Non-pigmented ciliary epithelial cell (primary cell): ENCODE measurements at places on chromosomes 4 and X.

DNA sequence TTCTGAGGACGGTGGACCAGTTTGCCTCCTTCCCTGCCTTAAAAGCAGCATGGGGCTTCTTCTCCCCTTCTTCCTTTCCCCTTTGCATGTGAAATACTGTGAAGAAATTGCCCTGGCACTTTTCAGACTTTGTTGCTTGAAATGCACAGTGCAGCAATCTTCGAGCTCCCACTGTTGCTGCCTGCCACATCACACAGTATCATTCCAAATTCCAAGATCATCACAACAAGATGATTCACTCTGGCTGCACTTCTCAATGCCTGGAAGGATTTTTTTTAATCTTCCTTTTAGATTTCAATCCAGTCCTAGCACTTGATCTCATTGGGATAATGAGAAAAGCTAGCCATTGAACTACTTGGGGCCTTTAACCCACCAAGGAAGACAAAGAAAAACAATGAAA is 255.3 kb downstream of the RAPGEF2 start:
- DNase-seq = peak; percentile 49

GRCh38 chr4:184203300-184203699 is 14.4 kb downstream of the ENPP6 start:
- DNase-seq = no peak

GRCh38 chrX:5397409-5397808 is 831.3 kb downstream of the NLGN4X start:
- DNase-seq = no peak

GRCh38 chr4:6560416-6561172 is 14.4 kb upstream of the MAN2B2 start:
- peak; percentile 30 for DNase-seq

- no peak for DNase-seq
These were observed 216.4 kb upstream of the RASGEF1B start for GRCh38 chr4:81688085-81688484.

DNA sequence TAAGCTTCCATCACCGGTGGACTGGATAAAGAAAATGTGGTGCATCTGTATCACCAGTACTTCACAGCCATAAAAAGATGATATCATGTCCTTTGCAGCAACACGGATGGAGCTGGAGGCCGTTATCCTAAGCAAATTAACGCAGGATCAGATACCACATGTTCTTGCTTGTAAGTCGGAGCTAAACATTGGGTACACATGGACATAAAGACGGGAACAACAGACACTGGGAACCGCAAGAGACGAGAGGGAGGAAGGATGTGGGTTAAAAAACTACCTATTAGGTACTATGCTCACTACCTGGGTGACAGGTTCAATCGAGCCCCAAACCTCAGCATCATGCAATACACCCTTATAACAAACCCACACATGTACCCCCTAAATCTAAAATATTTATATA is 16.3 kb upstream of the IDS start:
- no peak for DNase-seq

GRCh38 chr4:147899512-147899911 is 167.6 kb downstream of the ARHGAP10 start:
- DNase-seq = no peak

DNA sequence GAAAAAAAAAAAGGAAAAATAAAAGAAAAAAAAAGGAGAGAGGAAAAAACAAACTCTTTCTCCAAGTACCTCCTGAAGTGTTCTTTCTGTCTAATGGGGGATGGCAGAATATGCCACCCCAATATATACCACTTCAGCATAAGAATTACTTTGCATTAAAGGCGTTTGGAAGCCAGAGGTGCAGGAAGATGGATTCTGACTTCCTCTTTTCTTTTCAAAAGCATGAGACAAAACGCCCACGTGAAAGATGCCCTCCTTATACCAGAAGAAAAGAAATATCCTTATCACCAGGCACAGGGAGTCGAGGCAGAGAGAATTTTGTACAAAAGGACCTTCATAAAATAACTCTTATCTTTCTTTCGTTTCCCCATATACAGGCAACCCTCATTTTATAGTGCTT is 40.9 kb downstream of the COX18 start:
- DNase-seq = no peak

- DNase-seq = no peak
These were observed 634.8 kb upstream of the MAGEB2 start for GRCh38 chrX:29580560-29580959.

- no peak for DNase-seq
These were observed 26.6 kb downstream of the ZRSR2 start for GRCh38 chrX:15816886-15817285.

- no peak for DNase-seq
These were observed 106.7 kb downstream of the KIT start for GRCh38 chr4:54764476-54764875.

GRCh38 chrX:9134366-9134765 is 100.4 kb upstream of the FAM9B start:
- DNase-seq = no peak

DNA sequence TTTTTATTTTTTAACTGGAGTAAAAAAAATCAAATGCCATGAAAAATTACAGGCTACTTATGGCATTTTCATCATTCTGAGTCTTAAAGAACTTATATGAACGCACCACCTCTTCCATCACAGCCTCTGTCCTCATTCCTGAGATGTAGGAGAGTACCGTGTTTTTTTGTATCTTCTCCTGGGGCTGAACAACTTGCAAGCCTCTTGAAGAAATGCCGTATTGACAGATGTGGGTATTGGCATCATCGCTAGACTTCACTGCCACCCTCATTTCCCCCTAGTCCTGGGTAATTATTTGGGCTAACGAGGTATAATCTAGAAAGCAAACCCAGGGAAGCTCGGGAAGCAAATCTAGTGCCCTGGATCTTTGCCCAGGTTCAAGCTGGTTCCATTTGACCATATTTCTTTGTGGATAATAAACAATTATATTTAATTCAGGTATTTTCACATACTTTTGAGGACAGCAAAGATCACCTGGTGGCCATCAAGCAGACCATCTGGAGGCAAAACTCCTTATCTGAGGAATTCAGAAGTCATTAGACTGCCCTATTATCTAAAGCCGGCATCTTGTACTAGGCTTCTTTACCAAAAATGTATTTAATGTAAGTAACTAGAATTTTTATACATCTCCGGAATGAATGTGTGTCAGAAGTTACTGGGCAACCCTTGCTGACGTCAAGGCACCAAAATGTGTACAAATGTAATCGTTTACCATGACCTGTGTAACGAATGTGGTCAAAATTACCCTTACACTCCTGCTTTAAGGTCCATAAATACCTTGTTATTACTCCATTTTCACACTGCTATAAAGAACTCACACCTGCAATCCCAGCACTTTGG is 55.9 kb upstream of the WDR19 start:
- no peak for DNase-seq

- DNase-seq = no peak
These were observed 2005.1 kb upstream of the AGA start for GRCh38 chr4:179447308-179447707.

- DNase-seq = peak; percentile 37
These were observed 47.0 kb upstream of the SCOC start for GRCh38 chr4:140326395-140326993.

GRCh38 chrX:45324941-45325340 is 124.3 kb upstream of the DIPK2B start:
- peak; percentile 55 for DNase-seq

GRCh38 chr4:52713456-52713937 is 37.7 kb downstream of the ERVMER34-1 start:
- DNase-seq = no peak

DNA sequence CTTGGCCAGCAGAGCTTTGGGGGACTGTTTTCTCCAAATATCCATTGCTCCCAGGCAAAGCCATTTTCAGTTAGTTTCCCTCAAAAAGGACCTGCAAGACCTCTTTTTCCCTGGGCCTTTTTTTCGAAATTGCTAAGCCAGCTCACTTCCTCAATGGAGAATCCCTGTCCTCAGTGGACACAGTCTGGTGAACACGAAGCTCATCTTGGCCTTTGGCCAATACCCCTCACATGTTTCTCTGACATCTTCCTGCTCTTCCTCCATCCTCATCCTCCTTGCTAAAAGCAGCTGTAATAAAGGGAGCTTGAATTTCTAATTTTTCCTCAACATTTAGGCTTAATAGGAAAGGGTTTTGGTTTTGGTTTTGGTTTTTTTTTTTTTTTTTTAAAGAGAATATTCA is 17.6 kb upstream of the PRPS1 start:
- no peak for DNase-seq

- no peak for DNase-seq
These were observed 230.2 kb upstream of the AGTR2 start for GRCh38 chrX:115940348-115940747.

DNA sequence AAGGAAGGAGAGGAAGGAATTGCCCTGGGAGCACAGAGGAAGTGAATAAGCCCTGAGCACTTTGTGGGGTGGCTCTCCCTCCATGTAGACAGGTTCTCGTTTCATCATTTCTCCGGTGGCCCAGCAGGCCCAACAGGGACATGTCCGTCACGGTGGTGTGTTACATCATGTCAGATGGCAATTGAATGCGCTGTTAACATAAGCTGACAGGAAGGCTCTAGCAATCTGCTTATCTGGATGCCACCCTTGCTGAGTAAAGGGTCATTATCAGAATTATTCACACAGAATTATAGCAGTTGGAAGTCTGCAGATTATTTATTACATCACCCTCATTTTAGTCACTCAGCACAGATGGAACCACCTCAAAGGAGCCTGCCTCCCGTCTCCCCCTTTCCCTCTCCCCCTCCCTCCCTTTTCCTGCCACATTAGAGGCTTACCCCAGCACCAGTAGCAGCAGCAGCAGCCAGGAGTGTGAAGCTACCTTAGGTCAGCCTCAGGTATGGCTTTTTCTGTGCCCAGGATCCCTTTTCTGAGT is 124.3 kb upstream of the TRIM2 start:
- DNase-seq = no peak

- no peak for DNase-seq
These were observed at the start of gene TBC1D1 for GRCh38 chr4:37890801-37891259. TBC1D1 (plus strand) TSS chr4:37891084; CDS start chr4:37902096, 11,012 bp downstream.

GRCh38 chr4:12050357-12050756 is 621.7 kb upstream of the HS3ST1 start:
- DNase-seq = no peak

- no peak for DNase-seq
These were observed 136.4 kb upstream of the GUCY1A1 start for GRCh38 chr4:155530290-155530689.

- no peak for DNase-seq
These were observed 515.7 kb downstream of the SMARCA1 start for GRCh38 chrX:129007631-129008030.

- DNase-seq = no peak
These were observed 826.6 kb upstream of the SLIT2 start for GRCh38 chr4:19425146-19425545.

DNA sequence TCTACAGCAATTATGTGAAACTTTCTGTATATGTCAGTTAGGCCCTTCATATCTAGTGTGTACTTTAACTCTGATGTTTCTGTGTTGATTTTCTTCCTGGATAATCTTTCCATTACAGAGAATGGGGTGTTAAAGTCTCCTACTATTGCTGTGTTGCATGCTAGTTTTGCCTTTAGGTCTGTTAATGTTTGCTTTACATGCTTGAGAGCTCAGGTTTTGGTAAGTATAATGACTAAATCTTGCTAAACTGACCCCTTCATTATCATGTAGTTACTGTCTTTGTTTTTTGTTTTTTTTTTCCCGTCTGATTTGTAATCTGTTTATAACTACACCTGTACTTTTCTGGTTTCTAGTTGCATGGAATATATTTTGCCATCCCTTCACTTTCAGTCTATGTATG is 63.6 kb upstream of the UGT2B15 start:
- DNase-seq = no peak

- peak; percentile 76 for DNase-seq
These were observed 12.2 kb upstream of the CENPU start for GRCh38 chr4:184745831-184746795.

- DNase-seq = no peak
These were observed 9.4 kb downstream of the NUDT6 start for GRCh38 chr4:122912810-122913575.

DNA sequence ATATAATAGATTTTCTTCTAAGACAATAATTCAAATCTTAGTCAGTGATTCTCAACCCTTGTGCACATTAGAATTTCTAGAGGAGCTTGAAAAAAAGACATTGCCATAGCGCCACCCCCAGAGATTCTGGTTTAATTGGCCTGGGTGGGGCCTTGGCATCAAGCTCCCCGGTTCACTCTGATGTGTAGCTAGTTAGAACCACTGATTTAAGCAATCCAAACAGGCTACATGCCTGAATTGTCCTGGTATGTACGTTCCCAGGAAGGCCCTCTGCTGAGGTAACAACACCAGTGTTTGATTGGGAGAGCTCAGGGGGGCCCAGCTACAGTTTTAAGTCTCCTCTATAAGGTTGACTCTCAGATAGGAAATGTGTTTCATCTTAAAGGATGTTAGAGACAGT is 1.3 kb upstream of the ATP10D start:
- DNase-seq = no peak

DNA sequence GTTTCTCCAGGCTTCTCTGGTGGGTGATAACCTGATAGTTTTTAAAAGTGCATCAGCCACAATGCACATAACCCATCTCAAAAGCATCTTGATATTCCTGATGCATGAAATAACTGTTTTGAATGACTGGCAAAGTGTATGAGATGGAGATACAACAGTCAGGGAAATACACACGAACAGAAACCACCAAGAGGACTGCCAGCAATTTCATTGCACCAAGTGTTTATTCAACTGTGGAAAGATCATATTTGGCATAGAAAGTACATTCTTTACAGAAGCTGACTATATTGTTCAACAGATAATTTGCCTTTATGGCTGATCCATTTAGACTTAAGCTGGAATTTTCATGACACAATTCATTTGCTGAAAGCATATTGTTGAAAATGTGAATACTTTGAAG is 139.5 kb downstream of the SLIT2 start:
- DNase-seq = no peak

DNA sequence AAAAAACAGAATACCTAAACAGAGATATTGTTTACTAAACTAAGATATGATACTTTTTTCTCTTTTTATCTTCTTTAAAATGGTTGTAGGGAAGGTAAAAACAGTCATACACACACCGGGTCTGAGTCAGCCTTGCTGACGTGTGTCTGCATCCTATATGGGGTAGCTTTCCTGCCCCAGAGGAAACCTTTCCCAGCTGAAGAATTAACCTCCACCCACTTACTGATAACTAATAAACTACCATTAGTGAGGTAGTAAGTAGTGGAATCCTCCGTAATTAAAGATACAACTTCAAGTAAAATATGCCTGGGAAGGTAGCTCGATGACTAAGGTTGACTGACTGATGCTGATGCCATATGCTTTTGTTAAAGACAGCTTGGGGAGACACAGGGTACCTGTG is 312.2 kb downstream of the DCTD start:
- peak; percentile 46 for DNase-seq

- no peak for DNase-seq
These were observed 79.6 kb upstream of the PLAC1 start for GRCh38 chrX:134737721-134738369.

GRCh38 chr4:20252656-20253282 is 1.1 kb downstream of the SLIT2 start:
- DNase-seq = no peak
